ENCODE measurements at places on chromosomes 1 and 21.

DNA sequence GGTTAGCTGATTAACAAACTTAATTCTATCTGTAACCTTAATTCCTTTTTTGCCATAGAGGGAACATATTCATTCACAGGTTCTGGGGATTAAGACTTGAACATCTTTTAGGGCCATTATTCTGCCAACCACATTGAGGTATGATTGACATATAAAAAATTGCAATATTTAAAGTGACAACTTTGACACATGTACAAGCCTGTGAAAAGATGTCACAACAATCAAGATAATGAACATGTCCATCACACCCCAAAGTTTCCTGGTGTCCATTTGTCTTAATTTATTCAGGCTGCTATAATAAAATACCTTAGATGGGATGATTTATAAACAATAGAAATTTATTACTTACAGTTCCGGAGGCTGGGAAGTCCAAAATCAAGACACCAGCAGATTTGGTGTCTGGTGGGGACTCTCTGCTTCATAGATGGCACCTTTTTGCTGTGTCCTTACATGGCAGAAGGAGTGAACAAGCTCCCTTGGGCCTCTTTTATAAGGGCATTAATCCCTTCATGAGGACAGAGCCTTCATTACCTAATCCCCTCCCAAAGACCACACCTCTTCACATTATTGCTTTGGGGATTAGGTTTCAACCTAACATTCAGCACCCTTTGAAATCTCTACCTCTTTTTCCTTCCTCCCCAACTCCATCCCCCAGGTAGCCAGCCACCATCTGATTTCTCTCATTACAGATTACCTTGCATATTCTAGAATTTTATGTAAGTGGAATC is 33.0 kb upstream of the TP53BP2 start:
- no peak for DNase-seq

- DNase-seq: no peak
Measured at GRCh38 chr1:26702680-26703038, 6.8 kb downstream of the ARID1A start.

DNA sequence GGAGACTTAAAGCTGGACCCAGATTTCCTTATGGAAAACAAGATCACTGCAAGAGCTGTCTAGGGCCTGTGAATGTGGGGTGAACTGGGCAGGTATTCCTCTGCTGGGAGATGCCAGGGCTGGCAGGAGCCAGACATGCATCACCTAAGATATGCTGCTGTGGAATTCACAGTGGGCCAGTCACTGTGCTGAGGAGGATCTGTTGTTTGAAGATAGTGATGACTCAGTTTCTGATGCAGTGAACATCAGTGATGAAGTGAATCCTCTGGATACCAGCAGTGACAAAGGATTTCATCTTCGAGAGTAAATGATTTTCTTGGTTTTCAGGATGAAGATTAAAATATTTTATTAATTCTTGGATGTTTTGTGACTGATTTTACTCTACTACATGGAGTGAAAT is 29.9 kb upstream of the CAMSAP2 start:
- DNase-seq: no peak

- DNase-seq: peak; percentile 52
Measured at GRCh38 chr1:57901208-57901919, 477.5 kb upstream of the DAB1 start.

DNA sequence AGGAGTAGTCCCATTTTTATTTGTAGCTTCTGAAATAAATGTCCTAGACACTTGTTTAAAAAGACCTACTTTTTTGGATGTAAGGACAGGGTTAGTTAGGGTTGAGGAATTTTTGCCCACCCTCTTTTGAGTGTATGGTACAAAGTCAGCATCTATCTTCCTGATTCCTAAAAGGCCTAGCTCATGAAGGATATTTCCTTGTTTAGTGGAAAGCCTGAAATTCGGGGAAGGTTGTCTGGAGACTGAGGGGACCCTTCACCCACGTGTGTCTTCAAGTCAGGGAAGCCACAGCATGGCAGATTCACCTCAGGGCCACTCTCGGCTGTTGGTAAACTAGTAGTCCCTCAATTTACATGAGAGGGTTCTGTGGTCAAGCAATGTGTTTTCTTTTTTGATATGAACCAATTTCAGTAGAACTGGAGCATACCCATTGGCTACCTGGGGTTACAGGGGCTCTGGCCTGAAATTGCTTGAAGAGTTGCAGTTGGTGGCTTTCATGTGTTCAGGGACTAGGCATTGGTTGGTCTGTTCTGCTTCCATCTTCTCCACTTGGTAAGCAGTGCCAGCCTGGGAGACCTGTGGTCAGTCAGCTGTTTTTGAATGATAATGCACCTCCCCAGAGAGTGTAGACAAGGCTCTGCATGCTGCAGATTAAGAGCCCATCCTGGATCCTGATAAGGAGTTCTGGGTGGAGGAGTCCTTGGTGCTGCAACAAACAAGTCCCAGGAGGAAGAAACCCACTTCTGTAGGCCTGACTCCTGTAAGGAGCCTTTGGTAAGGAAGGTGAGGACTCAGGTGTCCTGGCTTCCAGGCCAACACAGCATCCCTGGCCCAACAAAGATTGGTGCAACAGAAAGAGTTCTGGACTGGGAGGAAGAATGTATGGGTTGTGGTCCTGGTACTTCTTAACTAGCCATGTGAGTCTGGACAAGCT is 6.3 kb downstream of the BTG2 start:
- DNase-seq: no peak

DNA sequence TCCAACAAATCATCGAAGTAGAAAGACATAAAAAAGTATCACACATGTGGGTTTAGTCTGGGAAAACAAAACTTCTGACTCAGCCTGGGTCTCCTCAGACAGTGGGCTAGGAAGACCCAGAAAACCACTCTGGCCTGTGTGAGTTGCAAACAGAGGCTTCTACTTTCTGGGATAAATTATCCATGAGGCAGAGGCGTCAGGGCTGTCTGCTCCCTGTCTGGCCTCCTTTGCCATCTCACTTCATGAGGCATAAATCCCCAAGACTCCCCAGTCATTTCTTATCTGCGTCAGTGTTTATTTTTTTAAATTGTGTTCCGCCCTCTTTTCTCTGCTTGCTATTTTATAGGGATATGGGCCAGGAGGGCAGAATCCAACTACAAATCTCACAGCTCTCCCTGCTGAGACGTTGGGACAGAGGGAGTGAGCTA is 80.6 kb upstream of the TRABD2B start:
- DNase-seq: no peak

DNA sequence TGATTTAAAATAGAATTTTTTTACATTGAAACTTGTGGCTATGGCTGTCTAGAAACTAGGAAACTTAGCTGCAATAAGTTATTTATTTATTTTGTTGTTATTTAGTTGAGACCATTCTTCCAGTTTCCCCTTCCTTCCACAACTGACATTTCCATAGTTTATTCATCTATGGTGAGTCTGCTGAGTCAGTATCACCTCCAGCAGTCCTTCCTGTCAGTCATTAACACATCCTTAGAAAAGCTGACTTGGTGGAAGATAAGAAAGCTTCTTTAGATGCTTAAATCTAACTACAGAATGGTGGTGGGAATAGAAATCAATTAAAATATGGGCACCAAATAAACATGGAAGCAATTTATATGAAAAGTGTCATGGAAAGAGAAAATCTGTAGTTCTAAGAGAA is 714.0 kb downstream of the RWDD3 start:
- no peak for DNase-seq

DNA sequence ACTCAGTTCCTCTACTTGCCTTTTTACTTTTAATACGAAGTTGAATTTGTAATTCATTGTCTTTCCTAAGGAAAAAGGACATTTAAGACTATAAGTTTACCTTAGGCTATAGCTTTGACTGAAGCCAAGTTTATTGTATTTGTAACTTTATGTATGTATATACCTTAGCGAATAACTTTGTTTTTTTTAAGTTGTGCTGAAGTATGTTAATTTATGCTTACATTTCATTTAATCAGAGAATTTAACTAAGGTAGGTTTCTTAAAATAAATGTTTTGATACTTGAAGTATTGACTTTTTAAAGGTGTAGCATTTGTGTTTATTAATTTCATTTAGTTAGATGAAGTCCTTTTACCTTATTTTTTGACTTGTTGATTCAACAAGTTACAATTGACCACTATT is 55.2 kb upstream of the TPTE start:
- DNase-seq: no peak

DNA sequence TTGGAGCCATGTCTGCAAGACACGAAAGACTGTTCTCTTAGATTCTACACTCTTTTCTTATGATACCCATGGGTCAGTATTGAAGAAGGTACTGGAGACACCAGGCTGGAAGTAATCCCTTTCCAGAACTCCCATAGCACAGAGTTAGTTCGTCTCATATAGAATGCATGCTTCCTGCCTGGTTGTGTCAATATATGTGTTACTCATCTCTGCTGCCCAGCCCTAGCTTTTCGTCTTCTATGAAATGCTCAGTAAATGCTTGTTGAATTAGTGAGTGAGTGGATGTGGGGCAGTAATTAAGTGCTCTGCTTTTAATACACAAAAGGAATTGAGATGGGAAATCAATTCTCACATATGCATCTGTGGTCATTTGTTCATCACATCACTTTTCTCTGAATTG is 32.1 kb downstream of the ADCY10 start:
- DNase-seq: no peak

DNA sequence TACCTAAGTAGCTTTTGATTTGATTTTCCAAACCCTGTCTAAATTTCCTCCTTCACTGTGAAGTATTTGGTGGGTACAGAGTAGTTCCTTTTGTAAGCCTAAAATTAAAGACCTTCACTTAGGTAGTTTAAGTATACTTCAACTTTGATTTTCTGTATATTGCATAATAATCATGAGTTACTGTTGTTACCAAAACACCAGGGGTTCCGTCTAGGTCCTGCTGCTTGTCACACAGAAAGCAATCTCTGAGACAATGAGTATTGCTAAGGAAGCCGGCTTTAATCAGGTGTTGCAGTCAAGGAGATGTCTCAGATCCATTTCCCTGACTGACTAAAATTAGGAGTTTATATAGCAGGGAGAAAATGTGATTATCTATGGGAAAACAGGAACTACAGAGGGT is 15.3 kb downstream of the RPS6KC1 start:
- DNase-seq: no peak

Measured in NCI-H1105 treated with DMSO at 0.1 percent for 48 hours (cell line).